ENCODE measurements at places on chromosomes 11 and 22.

- DNase-seq = no peak
Observed at GRCh38 chr11:105878510-105878909, 143.5 kb downstream of the MSANTD4 start.

- DNase-seq = no peak
Observed at GRCh38 chr22:22663861-22664800, 19.7 kb downstream of the GGTLC2 start.

DNA sequence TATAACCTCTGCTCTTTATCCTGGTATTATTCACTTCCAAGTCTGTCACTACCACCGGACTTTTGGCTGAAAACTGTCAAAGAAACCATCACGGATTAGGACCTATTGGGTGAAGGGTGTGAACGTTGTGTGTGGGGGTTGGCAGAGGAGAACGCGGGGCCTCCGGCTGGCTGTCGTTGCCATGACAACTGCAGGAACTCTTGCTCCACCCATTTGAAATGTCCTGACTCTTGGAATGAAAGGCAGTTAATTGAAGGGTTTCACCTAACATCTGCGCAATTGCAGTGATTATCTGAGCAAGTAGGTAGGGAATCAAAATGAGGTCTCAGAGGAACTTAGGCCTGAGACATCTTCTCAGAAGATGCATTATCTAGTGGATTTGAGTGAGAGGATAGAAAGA is 60.9 kb upstream of the CLMP start:
- no peak for DNase-seq

DNA sequence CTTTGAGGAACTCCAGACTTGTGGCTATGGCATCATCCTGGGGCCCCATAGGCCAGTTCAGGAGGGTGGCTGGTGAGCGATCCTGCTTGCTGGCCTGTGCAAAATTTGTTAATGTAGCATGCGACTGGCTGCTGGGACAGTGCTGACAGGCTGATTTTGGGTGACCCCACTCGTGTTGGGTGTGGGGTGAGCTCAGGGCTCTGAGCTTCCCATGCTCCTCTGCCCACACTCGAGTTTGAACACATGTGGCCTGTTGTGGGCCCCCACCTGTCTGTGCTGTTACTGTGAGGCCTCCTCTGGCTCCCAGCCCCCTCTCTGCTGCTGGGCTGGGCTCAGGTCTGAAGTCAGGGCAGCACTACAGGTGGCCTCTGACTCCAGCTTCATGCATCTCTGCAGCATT is 64.4 kb upstream of the MYEOV start:
- DNase-seq = no peak

- DNase-seq = no peak
Observed at GRCh38 chr11:22920939-22921565, 60.8 kb upstream of the CCDC179 start.

GRCh38 chr11:9473408-9473807 is 12.6 kb downstream of the ZNF143 start:
- no peak for DNase-seq

- no peak for DNase-seq
Observed at GRCh38 chr11:117792241-117792640, 4.8 kb downstream of the DSCAML1 start.

DNA sequence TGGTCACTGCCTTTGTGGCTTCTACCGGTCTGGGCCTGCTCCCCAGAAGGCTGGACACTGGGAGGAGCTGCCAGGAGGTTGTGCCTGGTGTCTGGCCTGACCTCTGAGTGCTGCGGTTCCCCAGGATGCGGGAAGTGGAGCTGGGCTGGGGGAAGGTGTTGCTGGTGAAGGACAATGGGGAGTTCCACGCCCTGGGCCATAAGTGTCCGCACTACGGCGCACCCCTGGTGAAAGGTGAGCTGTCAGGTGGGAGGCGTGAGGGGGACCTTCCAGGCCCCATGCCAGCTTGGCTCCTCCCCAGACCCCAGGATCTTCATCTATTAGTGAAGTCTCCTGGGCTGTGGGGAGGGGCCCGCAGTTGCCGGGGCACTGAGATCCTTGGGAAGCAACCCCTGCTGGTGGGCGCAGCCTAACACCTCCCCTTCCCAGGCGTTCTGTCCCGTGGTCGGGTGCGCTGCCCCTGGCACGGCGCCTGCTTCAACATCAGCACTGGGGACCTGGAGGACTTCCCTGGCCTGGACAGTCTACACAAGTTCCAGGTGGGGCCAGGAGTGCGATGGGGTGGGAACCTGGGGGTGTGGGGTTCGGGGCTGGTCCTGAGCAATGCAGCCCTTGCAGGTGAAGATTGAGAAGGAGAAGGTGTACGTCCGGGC is 6.7 kb downstream of the AIFM3 start:
- no peak for DNase-seq

- no peak for DNase-seq
Observed at GRCh38 chr11:79151396-79151795, 289.4 kb downstream of the TENM4 start.

DNA sequence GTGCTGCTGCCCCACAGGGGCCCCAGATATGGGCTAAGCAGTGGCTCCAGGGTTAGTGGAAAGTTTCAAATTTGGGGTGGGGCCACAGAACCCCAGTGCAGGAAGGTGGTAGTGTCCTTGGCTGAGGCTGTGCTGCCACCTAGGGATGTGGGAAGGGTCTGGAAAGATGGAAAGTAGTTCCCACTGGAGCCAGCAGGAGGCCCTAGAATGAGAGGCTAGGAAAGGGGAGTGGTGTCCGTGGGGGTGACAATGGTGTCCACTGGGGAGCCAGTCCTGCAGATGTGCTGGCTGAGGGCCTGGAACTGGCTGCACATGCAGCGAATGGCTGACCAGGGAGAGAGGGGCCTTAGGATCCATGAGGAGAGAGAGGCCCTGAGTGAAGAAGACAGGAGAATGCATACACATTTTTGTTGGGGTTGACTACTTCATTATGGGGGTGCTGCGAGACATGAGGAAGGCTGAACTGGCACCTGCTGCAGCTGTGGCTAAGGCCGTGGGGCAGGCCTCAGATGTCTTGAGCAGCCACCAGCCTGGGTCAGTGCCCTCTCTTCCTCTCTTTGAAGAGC is 21.1 kb downstream of the RFPL3 start:
- DNase-seq = peak; percentile 27

- no peak for DNase-seq
Observed at GRCh38 chr11:106827687-106828086, 190.6 kb downstream of the GUCY1A2 start.

DNA sequence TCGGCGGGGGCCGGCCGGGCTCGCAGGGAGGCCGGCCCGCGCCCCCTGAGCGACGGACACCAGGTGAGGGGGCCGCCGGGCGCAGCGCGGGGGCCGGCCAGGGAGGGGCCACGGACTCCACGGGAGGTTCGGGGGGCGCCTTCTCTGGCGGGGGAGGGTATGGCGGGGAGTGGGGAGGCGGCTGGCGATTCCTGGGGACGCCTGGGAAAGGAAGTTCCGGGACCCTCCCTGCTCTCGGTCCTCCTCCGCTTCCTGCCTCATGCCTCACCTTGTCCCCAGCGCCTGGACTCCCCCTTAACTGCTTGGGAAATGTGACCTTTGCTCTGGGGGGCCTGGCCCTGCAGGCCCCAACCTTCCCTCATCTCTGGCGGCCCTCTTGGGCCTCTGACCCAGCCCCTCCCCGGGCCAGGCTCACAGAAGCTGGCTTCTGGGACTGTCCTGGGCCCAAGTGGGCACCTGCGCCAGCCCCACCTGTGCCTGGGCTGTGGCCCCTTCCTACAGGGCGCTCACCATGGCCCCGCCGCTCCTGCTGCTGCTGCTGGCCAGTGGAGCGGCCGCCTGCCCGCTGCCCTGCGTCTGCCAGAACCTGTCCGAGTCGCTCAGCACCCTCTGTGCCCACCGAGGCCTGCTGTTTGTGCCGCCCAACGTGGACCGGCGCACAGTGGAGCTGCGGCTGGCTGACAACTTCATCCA is 516 bp downstream of the LRFN4 start:
- no peak for DNase-seq

- DNase-seq = no peak
Observed at GRCh38 chr11:72788241-72788640, 5.6 kb downstream of the STARD10 start.

GRCh38 chr11:109165035-109165434 is 257.0 kb upstream of the C11orf87 start:
- no peak for DNase-seq

GRCh38 chr11:121536126-121536525 is 83.4 kb upstream of the SORL1-AS1 start:
- no peak for DNase-seq

GRCh38 chr11:100941033-100941432 is 188.6 kb downstream of the PGR start:
- DNase-seq = no peak

- DNase-seq = no peak
Observed at GRCh38 chr22:42492323-42492690, 27.3 kb downstream of the RRP7A start.

DNA sequence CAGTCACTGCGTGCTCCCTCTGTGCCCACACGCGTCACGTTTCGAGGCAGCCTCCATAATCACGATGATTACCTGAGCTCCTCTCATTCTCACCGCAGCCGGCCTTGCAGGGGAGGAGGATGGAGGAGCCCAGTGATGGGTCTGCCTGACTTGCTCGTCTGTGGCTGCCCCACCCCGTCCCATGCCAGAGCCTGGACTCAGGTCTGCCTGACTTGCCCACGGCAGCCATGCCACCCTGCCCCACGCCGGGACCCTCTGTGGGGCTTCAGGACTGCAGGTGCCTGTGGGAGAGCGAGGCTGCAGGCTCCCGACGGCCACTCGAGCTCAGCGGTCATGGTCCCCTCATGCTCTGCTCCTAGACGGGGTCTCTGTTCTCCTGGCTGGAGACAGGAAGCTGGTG is 1025.1 kb downstream of the BRD1 start:
- DNase-seq = no peak

GRCh38 chr11:61416941-61417340 is 12.8 kb downstream of the CPSF7 start:
- DNase-seq = no peak

DNA sequence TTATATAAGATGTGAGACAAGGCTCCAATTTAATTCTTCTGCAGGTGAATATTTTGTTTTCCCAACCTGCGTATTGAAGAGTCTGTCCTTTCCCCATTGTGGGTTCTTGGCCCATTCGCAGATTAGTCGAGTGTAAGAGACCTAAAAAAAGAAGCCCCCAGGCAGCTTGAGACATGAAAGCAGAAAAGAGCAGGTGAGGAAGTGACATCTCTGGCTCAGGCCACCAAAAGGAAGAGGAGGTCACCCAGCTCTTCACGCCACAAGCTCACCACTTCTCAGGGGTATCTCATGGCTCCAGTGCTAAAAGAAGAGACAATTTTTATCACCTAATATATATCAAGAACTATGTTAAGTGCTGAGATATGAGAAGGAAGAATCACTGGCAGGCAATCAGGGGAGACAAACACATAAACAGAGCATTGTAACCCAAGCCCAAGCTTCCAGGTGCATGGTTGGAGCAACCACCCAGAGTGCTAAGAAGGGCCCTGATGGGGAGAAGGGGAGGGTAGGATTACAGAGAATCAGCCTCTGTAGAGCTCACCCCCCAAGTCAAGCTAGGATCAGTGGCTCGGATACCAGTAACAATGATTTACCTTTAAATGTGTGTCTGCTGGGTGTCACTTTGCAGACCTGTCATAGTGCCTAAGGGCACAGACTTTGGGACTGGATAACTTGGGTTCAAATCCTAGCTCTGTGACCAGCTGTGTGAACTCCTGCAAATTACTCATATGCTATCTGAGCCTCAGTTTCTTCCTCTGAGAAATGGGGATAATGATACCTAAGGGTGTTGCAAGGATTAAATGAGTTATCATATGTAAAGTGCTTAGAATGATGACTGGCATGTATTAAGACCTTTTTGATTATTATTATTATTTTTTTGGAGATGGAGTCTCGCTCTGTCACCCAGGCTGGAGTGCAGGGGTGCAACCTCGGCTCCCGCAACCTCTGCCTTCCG is 39.2 kb downstream of the MCHR1 start:
- no peak for DNase-seq

- no peak for DNase-seq
Observed at GRCh38 chr11:6871278-6871677, 5.1 kb upstream of the OR10A4 start.

DNA sequence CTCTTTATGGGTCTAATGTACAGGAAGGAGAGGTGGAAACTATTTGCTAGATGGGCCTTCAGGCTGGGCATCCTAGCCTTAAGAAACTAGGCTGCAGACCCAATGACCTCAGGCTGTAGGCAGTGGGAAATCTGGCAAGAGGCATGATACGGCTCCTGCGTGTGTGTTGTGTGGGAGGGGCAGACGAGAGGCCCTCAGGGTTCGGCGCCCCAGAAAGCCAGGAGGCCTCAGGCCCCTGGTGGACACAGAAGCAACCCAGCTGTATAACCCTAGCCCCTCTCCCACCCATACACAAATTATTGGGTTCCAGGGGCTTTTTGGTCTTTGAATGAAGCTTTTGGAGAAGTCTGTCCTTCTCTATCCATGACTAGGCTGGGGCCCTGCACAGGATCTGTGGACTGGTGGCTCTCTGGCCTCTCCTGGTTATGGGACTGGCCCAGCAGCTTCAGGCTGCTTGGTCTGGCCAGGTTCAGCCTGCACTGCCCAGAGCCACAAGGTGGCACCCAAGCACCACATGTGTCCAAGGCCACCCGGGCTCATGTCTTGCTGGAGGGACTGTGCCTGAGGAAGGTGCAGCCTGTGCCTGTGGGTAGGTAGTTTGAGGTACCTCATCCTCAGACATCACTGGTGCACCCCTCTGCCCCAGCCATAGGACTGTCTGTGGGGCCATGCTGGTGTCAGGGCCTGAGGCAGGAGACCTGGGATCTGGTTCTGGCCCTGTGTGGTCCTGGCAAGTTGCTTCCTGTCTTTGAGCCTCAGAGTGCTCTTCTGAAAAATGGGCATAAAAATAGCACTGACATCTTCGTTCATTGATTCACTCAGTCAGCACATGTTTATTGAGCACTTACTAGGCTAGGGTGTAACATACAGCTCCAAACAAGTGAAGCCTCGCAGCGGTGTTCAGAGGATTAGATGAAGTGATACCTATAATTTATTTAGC is 87.5 kb downstream of the RRM1 start:
- DNase-seq = peak; percentile 30

GRCh38 chr11:40514124-40514523 is 945.3 kb downstream of the LRRC4C start:
- no peak for DNase-seq

GRCh38 chr11:68080860-68081259 is 40.3 kb downstream of the CHKA start:
- DNase-seq = no peak

DNA sequence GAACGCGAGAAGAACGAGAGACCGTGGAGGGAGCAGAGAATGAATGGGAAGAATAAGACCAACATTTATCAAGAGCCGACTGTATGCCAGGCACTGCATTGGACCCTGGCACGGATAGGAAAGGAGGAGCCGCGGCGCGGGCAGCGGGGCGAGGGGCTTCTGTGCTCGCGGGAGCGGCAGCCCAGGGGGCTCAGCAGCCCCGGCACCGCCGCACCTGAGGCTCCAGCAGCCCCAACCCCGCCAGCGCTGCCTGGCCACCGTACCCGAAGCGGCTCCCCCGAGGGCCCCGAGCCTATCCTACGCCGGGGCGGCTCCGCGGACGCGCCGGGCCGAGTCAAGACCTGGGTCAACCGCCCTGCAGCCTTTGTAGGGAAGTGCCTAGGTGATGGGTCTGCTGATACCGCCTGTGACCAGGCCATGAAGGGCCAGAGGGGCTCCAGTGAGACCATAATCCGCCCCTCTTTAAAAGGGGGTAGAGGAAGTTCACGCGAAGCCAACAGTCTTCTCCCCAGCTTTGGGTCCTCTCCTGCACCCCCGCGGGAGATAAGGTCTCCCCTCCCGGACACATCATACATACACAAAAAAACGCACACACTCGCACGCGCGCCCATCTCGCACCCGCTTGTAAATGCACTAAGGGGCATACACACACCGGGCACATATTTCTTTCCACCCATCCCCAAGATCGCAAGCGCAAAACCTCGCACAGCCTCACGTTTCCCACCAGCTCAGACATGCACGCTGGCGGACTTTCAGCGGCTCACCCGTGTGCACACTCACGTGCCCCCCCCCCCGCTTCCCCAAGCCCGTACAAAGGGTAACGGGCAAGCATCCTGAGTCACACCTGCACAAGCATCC is 935 bp upstream of the RTN4RL2 start:
- DNase-seq = no peak
